ENCODE measurements at places on chromosomes 2 and 18.

DNA sequence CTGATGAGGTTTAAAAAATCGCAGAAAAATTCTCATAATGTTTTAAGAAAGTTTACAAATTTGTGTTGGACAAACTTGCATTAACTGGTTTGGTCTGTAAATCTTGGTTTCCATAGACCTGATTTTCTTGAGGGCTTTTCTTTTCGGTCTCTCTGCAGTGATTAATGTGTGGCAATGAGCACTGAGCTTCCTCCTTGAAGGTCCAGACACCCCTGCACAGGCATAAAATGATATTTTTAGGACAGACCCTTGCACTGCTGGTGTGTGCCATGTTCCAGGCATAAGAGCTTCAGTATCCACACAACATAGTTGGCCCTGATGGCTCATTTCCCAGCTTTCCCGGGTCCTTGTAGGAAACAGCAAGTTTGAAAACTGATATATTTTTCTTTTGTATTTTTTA is 33.7 kb downstream of the MRPL33 start:
- no peak overlapping the region for H3K27ac ChIP-seq
- no peak overlapping the region for H3K4me3 ChIP-seq
- no peak for DNase-seq
- H3K27me3 ChIP-seq: no peaks in the 10 kb centered on the region
- H3K4me1 ChIP-seq: no peaks in the 10 kb centered on the region

DNA sequence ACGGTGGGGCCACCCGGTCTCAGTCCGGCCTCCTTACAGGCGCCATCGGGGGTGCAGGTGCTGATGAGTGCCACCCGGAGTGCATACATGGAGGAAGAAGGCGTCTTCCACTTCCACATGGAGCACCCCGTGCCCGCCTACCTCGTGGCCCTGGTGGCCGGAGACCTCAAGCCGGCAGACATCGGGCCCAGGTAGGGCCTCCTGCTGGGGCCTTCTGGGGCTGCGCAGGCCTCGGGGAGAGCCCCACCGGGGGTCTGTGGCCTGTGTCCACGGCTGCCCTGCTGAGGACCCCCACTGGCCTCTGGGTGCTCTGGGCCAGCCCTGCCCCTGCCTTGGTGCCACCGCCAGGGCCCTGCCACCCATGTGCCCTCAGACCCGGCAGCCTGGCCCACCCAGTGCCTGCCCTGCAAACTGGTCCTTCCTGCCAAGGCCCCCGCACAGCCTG is 4.8 kb downstream of the RNPEPL1 start:
- no peaks in the 10 kb centered on the region for H3K36me3 ChIP-seq
- H3K27ac ChIP-seq: no peak overlapping the region
- peaks cover 2% of the 10 kb centered on the region for H3K4me1 ChIP-seq
- no peak overlapping the region for H3K4me3 ChIP-seq
- DNase-seq: no peak
- peaks cover 7% of the 10 kb centered on the region for H3K27me3 ChIP-seq

DNA sequence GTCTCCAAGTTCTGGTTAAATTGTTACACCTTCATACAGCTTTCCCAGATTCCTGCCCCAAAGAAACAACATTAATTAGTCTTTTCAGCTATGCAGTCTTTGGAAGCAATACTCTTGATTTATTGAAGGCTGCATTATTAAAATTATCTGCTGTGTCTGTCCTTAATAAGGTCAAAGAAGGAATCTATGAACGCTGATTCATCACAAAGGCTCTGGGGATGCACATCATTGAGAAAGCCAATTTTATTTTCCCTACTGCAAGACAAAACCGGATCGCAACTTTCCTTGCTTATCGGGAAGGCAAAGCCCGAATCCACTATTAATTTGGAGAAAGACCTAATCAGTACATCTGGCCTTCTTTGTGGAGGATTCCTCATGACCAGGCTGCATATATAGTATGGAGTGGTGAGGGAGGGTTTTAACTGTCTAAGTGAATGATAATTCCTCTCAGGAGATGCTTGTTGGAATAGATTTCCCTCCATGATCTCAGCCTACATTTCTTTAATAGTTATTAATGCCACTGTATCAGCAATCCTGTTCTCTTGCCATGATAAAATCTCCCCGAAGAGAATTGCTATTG is 224.6 kb downstream of the PIK3C3 start:
- no peaks in the 10 kb centered on the region for H3K4me1 ChIP-seq
- no peaks in the 10 kb centered on the region for H3K36me3 ChIP-seq
- H3K27ac ChIP-seq: no peak overlapping the region
- no peaks in the 10 kb centered on the region for H3K27me3 ChIP-seq

DNA sequence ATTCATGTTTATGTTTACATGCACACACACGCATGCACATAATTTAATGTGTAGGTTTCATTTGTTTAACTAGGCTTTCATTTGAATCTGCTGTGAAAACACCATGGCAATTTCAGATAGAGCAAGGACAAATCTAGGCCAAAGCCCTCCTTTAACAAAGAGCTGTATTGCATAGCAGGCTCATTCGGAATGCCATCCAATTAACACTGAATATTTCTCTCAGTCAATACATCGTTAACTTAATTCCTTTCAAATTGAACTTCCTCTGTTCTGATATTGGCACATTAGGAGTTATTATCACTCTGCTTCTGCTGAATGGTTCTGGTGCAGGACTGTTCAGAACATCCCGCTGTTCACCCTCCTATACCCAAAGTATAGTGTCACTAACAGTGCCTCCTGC is 435.1 kb upstream of the CDH20 start:
- DNase-seq: no peak
- H3K36me3 ChIP-seq: no peaks in the 10 kb centered on the region
- H3K27ac ChIP-seq: no peak overlapping the region
- H3K4me1 ChIP-seq: no peaks in the 10 kb centered on the region
- no peak overlapping the region for H3K4me3 ChIP-seq
- H3K27me3 ChIP-seq: no peaks in the 10 kb centered on the region

GRCh38 chr2:37456479-37456878 is 112.0 kb downstream of the QPCT start:
- no peaks in the 10 kb centered on the region for H3K36me3 ChIP-seq
- no peak overlapping the region for H3K27ac ChIP-seq
- no peak overlapping the region for H3K4me3 ChIP-seq
- H3K4me1 ChIP-seq: no peaks in the 10 kb centered on the region
- DNase-seq: no peak

DNA sequence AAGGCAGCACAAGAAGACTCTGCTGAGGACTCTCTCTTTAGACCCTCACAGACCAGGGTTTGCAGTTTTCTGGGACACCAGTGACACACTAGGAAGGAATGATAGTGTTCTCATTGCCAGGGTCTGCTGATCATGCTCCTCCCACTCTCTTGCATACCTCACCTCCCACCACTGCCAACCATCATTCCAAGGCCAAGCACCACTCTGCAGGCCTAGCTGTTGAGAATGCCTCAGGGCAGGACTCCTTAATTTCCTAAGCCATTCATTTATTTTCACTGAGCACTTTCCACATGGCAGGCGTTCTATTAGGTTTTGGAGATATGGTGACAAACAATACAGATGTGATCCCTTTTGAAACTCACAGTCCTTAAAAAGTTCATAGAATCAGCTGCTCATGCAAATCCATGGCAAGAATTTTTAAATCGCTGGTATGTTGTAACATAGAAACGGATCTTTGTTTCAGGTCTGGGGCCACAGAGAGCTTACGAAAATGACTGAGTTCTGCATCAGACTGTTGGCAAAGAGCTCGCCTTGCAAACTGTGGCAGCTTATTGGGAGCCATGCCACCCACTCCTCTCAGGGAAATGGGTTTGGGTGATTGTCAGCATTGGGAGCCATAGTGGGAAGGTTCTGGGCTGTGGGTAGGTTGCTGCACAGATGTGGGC is 78.5 kb downstream of the XDH start:
- peaks cover 3% of the 10 kb centered on the region for H3K4me1 ChIP-seq
- no peaks in the 10 kb centered on the region for H3K36me3 ChIP-seq
- no peak overlapping the region for H3K4me3 ChIP-seq
- H3K27ac ChIP-seq: no peak overlapping the region

DNA sequence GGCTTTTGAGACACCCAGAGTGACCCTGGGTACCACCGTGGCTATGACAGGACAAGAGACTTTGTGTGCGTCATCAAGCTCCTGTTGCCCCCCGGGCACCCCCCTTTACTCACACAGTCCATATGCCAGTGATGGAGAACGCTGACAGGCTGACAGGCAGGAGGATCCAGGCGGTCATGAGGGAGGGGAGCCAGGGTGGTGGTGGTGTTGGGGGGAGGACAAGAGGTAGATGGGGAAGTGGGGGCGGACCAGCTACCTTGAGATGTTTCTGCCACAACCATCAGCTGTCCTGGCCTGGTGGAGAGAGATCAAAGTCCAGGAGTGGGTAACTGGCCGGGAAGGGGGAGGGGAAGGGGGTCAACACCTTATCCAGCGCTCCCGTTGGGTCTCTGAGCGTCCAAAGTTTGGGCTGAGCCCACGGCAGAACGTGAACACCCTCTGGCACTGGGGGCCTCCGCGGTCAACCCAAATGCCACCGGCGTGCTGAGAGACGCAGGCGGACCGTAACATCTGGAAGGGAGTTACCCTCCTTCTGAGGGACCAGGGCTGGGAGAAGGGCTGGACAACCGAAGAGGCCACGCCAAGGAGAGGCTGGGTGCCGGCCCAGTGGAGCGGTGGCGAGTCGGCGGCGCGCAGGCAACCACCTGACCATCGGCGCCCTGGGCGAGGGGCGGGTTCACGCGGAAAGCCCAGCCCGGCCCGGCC is 575 bp downstream of the TMEM150A start:
- H3K36me3 ChIP-seq: 0 out of 2 replicates have a peak, but pooled peaks cover 4% of the 10 kb centered on the region
- no peaks in the 10 kb centered on the region for H3K27me3 ChIP-seq
- DNase-seq: no peak

DNA sequence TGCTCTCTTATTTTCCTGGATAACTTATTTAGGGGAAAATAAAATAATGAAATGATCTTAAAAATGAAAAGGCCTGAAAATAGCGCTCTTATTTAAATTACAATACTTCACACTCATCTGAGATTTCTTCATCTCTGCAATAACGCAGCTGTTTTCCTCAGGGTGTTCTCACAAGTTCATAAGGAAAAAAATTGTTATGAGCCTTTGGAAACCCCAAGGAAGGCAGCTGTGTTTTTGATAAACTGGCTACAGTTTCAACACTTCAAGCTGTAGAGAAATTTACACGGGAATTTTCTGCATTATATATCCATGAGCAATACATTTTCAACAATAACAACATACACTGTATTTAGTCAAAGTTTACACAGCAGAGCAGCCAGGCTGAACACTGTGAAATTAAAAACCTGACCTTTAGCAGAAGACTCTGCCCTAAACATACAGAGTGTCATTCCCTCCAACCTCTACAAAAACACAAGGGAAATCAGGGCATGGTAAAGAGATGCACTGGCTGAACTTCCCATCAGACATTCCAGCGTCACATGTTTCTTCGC is 959.6 kb downstream of the SLC4A3 start:
- no peaks in the 10 kb centered on the region for H3K4me1 ChIP-seq
- no peak overlapping the region for H3K27ac ChIP-seq
- H3K4me3 ChIP-seq: no peak overlapping the region
- DNase-seq: no peak
- H3K27me3 ChIP-seq: no peaks in the 10 kb centered on the region
- H3K36me3 ChIP-seq: no peaks in the 10 kb centered on the region

GRCh38 chr2:201122276-201122675 is 6.3 kb downstream of the CFLAR start:
- no peak overlapping the region for H3K4me3 ChIP-seq
- peaks cover 5% of the 10 kb centered on the region for H3K4me1 ChIP-seq
- H3K27me3 ChIP-seq: no peaks in the 10 kb centered on the region
- no peak for DNase-seq

GRCh38 chr2:158997037-158997790 is 28.8 kb downstream of the TANC1 start:
- no peak overlapping the region for H3K27ac ChIP-seq
- DNase-seq: no peak
- no peaks in the 10 kb centered on the region for H3K36me3 ChIP-seq
- H3K4me1 ChIP-seq: no peaks in the 10 kb centered on the region
- H3K27me3 ChIP-seq: no peaks in the 10 kb centered on the region

Data from iPS DF 6.9 (cell line).